ENCODE measurements at places on chromosomes 1 and 21.
A peak's percentile ranks its signal among the peaks of the same experiment; 100 is the strongest.

DNA sequence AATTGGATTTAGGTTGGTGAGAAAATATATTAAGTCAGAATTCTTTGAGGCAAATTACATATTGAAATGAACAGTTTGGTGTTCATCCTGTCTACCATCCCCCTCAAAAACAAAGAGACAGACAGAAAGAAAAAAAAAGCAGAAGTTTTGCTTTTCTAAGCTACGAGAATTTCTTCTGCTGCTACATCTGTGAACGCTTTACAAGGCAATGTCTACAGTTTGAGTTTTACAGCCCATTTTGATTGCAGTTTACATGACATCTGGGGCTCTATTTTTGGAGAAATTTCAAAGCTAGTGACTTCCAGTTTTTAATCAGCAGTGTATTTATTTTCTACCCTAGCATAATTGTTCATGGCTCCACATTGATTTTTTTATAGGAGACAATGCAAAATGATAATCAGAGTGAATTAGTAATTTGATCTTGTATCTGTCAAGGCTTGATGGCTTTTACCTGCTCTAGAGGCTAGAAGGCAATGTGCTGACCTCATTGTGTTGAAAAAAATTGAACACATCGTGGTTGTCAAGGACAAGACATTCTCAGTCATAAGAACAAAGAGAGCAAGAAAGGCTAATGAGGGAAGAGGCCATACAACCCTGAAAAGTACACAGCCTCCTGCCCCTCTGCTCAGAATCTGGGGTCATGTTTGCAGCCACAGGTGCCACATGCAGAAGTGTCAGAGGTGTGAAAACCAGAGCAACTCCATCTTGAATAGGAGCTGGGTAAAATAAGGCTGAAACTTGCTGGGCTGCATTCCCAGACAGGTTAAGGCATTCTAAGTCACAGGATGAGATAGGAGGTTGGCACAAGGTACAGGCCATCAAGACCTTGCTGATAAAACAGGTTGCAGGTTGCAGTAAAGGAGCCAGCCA lies 201.0 kb upstream of the CAMK1G start:
- DNase-seq: no peak

DNA sequence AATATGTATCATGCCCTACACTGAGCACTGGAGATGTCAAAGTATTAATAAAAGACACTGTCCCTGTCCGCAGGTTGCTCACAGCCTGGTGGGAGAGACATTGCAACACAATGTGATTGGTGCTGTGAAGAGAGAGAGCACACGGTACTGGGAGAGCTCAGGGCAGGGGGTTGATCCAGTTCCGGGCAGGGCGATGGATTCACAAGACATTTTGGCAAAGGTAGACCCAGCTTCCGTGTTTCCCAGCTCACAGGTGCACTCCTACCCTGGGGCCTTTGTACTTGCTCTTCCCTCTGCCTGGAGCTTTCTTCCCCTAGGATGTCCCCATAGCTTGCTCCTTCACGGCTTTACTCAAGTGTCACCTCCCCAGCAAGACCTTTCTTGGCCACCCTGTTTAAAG lies 1.4 kb downstream of the PLA2G5 start:
- no peak for DNase-seq

DNA sequence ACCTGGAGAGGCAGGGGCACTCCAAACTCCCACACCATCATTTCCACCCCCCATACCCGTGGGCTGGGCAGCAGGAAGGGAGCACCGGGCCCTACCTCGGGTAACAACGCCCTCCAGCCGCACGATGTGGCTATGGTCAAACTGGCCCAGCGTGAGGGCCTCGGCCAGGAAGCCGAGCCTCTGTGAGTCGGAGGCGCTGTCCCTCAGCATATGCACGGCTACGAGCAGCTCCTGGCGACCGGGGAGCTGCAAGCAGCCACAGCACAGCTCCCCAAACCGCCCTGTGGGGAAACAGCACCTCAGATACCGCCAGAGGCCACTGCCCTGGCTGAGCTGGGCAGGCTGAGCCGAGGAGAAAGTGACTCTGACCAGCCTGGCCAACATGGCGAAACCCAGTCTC lies 29.2 kb downstream of the CDCA8 start:
- no peak for DNase-seq

GRCh38 chr1:2174348-2175054 lies 20.1 kb downstream of the FAAP20 start:
- peak; percentile 15 for DNase-seq

DNA sequence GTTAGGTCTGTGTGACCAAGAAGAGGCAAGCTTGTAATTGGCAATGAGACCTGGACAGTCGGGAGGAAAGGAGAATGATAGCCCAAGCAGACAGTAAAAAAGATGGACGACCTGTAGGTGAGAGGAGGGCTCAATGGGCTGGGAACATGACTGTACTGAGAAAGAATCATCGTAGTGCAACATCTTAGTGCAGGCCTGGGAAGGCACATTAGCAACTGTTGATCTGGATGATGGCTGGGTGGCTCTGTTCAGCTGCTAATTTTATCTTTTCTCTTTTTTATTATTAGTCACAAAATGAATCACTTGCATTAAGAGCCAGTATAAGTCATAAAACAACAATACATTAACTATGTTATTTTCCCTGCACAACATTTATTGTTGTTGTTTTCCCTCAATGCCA lies 32.9 kb downstream of the IFI44 start:
- no peak for DNase-seq

- no peak for DNase-seq
These were observed 55.8 kb downstream of the TRIM33 start for GRCh38 chr1:114455102-114455785.

GRCh38 chr1:147850737-147851136 lies 51.9 kb upstream of the GJA8 start:
- DNase-seq: no peak

DNA sequence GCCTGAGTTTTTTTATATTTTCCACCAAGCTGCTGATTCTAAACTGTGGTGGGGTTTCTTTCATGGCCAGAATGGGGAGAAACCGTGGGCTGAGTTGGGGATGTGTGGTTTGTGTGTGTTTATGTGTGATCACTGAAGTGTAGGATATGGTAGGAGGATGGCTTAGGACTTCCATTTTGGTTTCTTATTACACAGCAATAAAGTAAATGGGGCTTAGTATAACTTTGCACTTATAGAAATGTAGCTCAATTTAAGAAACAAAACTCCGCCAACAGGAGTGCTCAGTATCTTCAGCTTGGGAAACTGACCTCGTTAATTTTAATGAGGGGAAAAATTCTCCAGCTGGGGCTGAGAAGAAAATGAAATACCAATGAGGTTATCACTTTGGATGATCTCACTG lies 77.8 kb downstream of the PBX1 start:
- no peak for DNase-seq

Measured in KG1 (cell line).